ENCODE measurements at places on chromosomes 11 and 22. TPM values are rescaled to one million over a fixed set of nuclear protein-coding genes. Genes with fewer than 3 reads are reported as not detected.

SLC22A6 gene
- not detected for total RNA-seq

OR8D4 gene
- not detected for total RNA-seq

OR51B2 gene
- total RNA-seq: not detected

KRTAP5-4 gene
- total RNA-seq: not detected

MSANTD4 gene
- 15.4 TPM for total RNA-seq

- no peak for DNase-seq
Measured at GRCh38 chr11:79697905-79698304, 257.1 kb upstream of the TENM4 start.

DNA sequence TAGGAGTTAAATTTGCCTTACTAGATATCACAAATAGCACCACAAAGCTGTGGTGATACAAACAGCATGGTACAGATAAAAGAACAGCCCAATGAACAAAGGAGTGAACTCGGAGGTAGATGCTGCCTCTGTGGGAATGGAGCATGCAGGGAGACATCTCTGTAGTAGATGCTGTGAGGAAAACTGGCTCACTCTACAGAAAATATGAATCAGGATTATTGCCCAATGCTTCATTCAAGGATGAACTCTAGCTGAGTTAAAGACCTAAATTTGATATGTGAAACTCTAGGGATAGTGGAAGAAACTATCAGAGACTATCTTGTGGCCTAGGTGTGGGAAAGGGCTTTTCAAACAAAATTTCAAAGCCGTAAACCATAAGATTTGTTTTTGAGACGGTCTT is 15.3 kb upstream of the CAPN5 start:
- no peak for DNase-seq

- DNase-seq: no peak
Measured at GRCh38 chr11:72411623-72412419, 22.5 kb downstream of the CLPB start.

DNA sequence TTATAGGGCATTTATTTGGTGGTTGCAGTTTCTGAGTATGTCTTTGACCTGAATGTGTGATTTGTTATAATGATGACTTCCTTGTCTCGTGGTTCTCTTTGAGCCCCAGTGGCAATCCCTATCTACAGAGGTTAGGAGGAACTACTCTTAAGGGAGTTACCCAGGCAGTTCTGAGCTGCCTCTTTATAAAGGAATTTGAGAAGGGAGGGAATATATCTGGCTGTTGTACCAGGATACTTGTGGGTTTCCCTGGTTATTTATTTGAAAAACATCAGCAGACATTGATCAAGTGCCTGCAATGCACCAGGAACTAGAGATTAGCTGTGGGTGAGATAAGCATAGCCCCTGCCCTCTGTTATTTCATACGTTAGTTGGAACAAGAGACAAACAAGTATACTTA is 243.5 kb upstream of the ARHGAP20 start:
- no peak for DNase-seq

- no peak for DNase-seq
Measured at GRCh38 chr11:116168459-116168787, 604.4 kb downstream of the BUD13 start.

GRCh38 chr11:12587333-12587991 is 86.8 kb upstream of the TEAD1 start:
- no peak for DNase-seq

GRCh38 chr11:119635041-119635740 is 93.8 kb downstream of the NECTIN1 start:
- DNase-seq: no peak

DNA sequence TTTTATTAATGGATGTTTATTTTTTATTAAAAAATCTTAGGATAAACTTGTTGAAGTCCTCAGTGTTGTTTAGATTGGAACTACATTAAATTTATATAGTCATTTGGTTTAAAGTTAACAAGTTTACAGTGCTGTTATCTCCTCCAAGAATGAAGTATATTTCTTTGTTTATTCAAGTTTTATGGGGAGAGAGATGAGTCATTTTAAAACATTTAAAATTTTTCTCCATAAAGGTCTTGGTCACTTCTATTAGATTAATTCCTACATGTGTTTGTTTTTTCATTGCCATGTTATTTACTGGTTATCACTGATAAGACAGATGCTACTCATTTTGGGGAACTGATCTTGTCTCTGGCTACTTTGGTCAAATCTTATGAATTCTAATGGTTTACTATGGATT is 429.6 kb downstream of the METTL15 start:
- DNase-seq: no peak
